Uterine smooth muscle cell (primary cell): ENCODE measurements at places on chromosomes 2 and 18. TPM values are rescaled to one million over a fixed set of nuclear protein-coding genes. Genes with fewer than 3 reads are reported as not detected.

The OTX1 gene
- total RNA-seq = 0.25 TPM in 1 of 2 replicates, not detected in the other

The KLHL41 gene
- total RNA-seq = 0.33 and 0.50 TPM in 2 replicates

The SLC19A3 gene
- under 0.01 TPM in 2 replicates for total RNA-seq

The ANKRD62 gene
- not detected in 2 replicates for total RNA-seq

The NOSTRIN gene
- total RNA-seq = 0.11 and 0.12 TPM in 2 replicates

The UGT1A3 gene
- not detected in 2 replicates for total RNA-seq

The SDC1 gene
- 99.2 and 117 TPM in 2 replicates for total RNA-seq
